ENCODE measurements at places on chromosomes 5 and 9.

- DNase-seq = no peak
Observed at GRCh38 chr5:127086589-127086988, 13.3 kb upstream of the C5orf63 start.

- DNase-seq = no peak
Observed at GRCh38 chr9:37471942-37472684, 6.9 kb upstream of the ZBTB5 start.

GRCh38 chr9:105676351-105676923 is 14.2 kb downstream of the TAL2 start:
- DNase-seq = no peak

GRCh38 chr5:108801776-108802175 is 54.1 kb downstream of the FER start:
- peak; percentile 21 for DNase-seq

Measured in inflammatory macrophage treated with lipopolysaccharide for 1 hour (primary cell).